ENCODE measurements at places on chromosomes 12 and 14.
A peak's percentile ranks its signal among the peaks of the same experiment; 100 is the strongest.

DNA sequence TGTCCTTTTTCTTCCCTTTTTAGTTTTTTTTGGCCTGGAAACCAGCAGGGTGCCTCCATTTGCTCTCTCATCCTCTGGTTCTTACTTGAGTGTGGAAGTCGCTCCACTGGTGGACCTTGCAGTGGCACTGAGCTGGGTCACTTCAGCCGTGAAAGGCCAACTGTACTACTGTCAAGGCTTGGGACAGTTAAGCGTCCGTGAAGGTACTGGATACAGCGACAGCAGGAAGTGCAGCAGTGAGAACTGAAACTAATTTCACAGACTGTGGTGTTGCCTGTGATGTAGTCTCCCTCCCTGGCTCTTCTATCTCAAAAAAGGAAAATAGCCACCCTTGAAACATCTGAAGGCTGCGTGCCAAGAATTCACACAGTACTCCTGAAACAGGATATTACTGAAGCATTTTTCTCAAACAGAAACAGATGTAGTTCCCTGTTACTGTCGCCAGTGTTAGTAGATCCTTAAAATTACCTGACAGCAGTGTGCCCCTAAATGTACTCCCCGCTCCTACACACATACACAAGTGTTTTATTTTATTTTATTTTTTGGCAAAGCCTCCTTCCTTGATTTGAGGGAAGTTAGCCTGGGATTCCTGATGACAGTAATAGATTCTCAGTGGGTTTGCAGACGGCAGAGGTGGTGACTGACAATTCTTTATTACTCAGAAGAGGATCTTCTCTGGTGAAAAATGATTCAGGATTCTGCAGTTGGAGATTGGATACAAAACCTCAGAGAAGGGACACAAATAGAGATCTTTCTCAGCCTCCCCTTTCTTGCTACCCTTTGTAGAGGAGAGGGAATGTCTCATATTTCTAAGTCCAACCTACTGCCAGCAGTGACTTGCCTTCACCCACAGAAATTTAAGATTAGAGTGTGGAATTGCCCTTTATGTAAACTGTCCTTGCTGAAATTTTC lies 4.4 kb downstream of the SUSD6 start:
- H3K27me3 ChIP-seq: no peaks in the 10 kb centered on the region
- no peaks in the 10 kb centered on the region for H3K36me3 ChIP-seq
- peak overlapping the region; percentile 66 for H3K27ac ChIP-seq
- DNase-seq: peak; percentile 84
- H3K4me1 ChIP-seq: peaks cover 25% of the 10 kb centered on the region

GRCh38 chr12:98788396-98788795 lies 143.3 kb downstream of the APAF1 start:
- no peak overlapping the region for H3K27ac ChIP-seq
- peaks cover 4% of the 10 kb centered on the region for H3K27me3 ChIP-seq
- no peak overlapping the region for H3K4me3 ChIP-seq
- H3K36me3 ChIP-seq: no peaks in the 10 kb centered on the region

DNA sequence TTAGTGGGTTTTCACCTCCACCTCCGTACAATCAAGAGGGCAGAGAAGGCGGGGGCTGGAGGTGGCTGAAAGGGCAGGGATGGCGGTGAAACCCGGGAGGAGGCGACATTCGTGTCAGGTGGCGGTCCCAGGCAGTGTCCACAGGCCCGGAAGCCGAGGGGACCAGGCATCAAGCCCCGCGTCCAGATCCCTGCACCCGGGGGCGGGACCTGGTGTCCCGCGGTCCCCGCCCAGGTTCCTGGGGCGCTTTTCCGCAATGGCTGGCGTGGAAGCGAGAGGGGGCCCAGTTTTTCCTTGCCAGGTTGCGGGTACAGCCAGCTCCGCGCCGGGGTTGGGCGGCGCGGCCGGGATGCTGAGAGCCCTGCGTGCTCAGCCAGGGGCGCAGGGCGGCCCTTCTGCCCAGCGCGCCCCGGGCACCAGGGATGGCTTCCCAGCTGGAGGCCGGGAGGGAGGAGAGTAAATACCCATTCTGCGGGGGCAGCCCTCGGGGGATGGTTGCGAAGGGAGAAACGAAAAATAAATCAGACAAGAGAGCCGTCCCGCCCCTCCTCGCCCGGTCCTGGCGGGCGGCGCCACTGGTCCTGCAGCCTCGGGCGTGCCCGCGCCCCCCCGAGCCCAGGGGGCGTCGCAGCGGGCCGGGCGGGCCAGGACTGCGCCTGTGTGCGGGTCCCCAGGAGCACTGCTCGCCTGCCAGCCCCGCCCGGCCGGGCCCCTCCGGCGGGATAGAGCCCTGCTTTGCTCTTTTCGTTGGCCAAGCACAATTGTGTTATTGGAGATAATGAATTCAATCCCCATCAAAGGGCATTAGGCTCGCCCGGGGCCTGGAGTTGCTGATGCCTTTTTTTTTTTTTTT lies 11.5 kb downstream of the FOXA1 start:
- no peak for DNase-seq
- H3K4me1 ChIP-seq: peaks cover 3% of the 10 kb centered on the region
- H3K27ac ChIP-seq: no peak overlapping the region
- H3K36me3 ChIP-seq: no peaks in the 10 kb centered on the region

DNA sequence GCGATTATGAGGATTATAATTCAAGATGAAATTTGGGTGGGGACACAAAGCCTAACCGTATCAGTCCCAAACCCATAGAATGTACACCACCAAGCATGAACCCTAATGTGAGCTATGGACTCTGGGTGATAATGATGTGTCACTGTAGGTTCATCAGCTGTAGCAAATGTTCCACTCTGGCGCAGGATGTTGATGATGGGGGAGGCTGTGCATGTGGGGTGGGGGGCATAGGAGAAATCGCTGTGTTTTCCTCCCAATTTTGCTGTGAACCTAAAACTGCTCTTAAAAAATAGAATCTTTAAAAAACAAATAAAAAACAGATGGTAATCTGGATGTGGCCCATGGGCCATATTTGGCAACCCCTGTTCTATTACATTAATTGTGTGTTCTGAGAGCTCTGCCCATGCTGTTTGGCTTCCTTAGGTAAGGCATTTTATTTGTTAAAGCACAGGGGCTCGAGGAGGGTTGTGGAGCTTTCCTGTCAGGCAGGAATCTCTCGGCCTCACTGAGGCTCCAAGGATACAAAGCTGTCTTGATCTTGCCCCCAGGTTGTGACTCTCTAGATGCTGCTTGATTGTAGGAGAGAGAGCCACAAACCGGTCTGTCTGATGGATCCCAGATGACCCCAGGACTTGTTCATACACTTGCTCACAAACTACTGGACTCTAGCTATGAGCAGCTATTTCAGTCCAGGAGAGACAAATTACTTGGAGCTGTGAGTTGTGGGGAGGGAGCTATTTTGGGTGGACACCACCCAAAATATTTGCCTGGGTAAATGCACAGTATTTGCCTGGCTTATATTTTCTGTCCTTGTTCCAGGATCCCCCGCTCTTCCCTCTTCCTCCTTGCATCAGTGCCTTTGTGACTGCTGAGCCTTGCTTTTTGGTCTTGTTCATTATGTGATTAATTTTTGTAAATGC lies 340.2 kb downstream of the MED13L start:
- no peaks in the 10 kb centered on the region for H3K36me3 ChIP-seq
- no peaks in the 10 kb centered on the region for H3K4me1 ChIP-seq
- no peaks in the 10 kb centered on the region for H3K27me3 ChIP-seq
- no peak for DNase-seq
- H3K27ac ChIP-seq: no peak overlapping the region

- peaks cover 7% of the 10 kb centered on the region for H3K4me1 ChIP-seq
- 0 out of 2 replicates have a peak, but pooled peaks cover 2% of the 10 kb centered on the region for H3K36me3 ChIP-seq
These were observed 2.3 kb upstream of the ESPL1 start for GRCh38 chr12:53265783-53266182.

DNA sequence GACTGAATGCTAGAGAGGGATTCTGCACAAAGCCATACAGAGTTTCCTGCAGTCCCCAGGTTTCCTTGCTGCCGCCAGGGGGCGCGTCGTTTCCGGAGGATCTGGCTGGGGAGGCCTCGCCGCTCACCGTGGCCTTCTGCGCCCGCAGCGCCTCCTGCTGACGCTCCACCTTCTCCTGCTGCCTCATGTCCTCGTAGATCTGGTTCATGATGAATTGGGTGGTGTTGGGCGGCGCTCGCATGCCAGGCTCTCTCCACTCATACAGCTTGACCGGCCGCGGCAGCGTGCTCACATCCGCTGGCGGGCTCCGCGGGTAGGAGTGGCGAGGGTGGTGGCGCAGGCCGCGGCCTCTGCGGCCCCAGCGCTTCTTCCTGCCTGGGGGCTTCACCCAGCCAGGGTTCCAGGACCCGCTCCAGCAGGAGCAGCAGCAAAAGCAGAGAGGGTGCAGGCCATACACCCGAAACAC lies 987 bp downstream of the CCER1 start:
- no peaks in the 10 kb centered on the region for H3K36me3 ChIP-seq
- no peak overlapping the region for H3K27ac ChIP-seq
- no peaks in the 10 kb centered on the region for H3K4me1 ChIP-seq
- no peaks in the 10 kb centered on the region for H3K27me3 ChIP-seq
- no peak for DNase-seq

DNA sequence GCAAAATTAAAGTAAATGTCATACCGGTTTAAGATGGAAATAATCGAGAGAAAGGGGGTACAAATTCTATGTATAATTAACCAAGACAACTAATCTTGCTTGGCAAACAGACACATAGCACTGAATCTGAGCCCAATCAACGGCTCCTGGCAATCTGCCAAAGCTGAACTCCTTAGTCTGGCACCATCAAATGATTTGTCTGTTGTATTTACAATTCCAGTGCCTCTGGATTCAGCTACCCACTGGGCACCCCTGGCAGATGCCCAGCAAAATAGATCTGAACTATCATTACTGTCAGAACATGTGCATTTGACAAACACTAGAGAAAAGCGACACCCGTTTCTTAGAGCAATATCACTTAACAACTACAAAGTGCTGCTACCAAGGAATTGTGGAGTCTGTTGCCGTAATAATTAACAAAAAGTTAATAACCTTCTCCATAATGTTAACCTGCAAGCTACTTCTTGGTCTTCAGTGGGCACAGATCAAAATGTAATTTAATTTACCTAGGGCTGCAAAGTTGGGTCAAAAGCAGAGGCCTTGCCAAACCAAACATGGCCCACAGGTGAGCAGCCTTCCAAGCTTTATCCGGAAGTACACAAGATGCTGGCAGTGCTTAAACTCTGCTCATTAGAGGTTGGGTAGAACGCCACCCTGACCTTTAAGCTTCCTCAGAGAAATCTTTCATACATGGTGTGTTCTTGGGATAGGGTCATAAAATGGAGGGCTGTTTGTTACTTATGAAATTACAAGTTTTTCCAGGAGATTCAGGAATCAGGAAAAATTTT lies 7.6 kb downstream of the EGLN3 start:
- H3K36me3 ChIP-seq: no peaks in the 10 kb centered on the region
- no peak overlapping the region for H3K4me3 ChIP-seq
- no peak overlapping the region for H3K27ac ChIP-seq

DNA sequence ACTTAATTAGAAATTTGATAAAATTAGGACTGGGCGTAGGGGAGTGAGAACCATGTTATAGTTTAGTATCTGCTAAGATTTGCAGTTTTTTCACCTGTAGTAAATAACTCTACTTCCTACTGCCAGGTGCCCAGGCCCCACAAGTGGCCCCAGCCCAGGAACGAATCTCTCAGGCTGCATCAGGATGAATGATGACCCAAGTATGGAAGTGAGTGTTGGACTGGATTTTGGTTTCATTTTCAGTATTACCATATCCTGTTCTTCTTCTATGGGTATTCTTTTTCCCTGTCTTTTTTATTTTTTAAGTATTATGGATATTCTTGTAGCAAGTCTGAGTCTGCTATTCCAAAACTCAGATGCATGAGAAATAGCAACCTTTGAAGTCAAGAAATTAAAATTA lies 120.3 kb upstream of the BCAT1 start:
- H3K4me1 ChIP-seq: no peaks in the 10 kb centered on the region
- no peak overlapping the region for H3K27ac ChIP-seq
- DNase-seq: peak; percentile 14
- no peaks in the 10 kb centered on the region for H3K27me3 ChIP-seq

- no peak overlapping the region for H3K4me3 ChIP-seq
- no peak overlapping the region for H3K27ac ChIP-seq
- no peaks in the 10 kb centered on the region for H3K27me3 ChIP-seq
- no peaks in the 10 kb centered on the region for H3K36me3 ChIP-seq
These were observed 83.8 kb downstream of the ACSS3 start for GRCh38 chr12:81161680-81162079.

DNA sequence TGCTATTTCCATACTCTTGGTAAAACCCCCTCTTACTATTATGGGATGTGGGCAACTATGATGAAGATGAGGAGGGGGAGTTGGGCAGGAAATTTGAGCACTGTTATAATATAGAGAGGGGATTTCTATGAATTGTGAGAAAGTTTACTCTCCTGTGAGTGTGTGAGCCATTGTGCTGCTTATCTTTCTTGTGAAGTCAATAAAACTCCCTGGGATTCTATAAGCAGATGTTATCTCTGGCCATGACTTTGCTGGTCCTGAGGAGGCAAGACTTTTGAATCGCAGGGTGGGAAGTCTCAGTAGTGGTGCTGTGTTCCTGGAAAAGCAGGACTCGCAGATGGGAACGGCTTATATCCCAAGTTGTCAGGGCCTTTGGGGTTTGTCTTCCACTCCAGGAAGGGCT lies 62.2 kb downstream of the EMP1 start:
- no peak overlapping the region for H3K27ac ChIP-seq
- no peak overlapping the region for H3K4me3 ChIP-seq
- H3K36me3 ChIP-seq: no peaks in the 10 kb centered on the region
- DNase-seq: no peak

DNA sequence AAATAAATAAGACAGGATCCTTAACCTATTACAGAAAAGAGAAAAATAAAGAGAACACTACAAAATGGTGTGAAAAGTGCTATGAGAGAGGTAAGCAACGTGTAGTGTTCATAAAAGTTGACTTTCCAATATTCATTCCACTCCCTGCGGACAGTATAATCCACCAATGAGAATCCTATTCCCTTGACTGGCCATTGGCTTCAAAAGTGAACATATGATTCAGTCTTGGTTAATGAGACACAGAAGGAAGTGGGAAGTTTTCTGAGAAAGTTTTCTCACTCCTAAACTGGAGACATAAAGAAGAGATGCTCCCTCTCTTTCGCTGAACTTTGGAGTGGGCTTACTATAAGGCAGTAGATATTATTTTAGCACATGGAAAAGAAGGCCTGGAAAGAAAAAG lies 153.1 kb downstream of the PAWR start:
- H3K4me3 ChIP-seq: no peak overlapping the region
- no peak for DNase-seq
- no peak overlapping the region for H3K27ac ChIP-seq
- no peaks in the 10 kb centered on the region for H3K27me3 ChIP-seq
- peaks cover 4% of the 10 kb centered on the region for H3K4me1 ChIP-seq

DNA sequence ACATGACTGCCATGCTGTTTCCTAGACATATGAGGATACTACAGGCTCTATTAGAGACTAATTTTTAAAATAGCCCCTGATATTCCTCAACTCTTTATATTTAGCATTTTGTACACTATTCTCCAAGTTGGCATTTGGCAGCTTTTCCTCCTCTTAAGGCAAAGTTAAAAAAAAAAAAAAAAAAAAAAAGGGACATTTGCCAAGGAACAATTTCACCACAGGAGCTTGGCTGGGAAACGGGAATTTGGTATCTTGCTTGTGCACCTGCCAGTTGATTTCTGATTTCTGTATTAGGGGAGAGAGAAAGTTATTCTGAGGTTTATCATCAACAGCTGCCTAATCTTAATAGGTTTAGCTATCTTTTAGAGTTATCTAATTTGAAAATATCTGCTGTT lies 87.2 kb downstream of the CAND1 start:
- no peak overlapping the region for H3K27ac ChIP-seq
- no peak for DNase-seq
- H3K36me3 ChIP-seq: no peaks in the 10 kb centered on the region
- H3K4me3 ChIP-seq: no peak overlapping the region

Data from IMR-90 (cell line).